GM06990 (cell line): ENCODE measurements at places on chromosomes 6 and 20.

DNA sequence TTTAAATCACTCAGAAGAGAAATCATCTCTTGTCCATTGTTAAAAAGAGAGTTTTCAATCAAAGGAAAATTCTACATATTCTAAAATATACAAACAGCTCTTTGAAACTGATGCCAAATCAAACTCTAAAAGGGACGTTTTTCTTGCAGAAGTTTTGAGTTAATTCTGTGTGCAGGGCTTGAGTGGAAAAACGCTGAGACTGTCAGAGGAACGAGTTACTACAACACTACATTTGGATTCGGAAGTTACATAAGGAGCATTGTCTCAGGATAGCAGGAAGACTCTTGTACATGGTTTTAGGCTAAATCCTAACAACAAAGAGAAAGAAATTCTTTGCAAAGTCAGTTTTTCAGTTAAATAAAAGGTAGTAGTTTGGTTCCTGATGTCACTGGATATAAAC, 155.7 kb upstream of the SUPT3H start:
- DNase-seq = no peak

- no peak for DNase-seq
Measured at GRCh38 chr20:61904456-61904855, 161.2 kb downstream of the TAF4 start.

DNA sequence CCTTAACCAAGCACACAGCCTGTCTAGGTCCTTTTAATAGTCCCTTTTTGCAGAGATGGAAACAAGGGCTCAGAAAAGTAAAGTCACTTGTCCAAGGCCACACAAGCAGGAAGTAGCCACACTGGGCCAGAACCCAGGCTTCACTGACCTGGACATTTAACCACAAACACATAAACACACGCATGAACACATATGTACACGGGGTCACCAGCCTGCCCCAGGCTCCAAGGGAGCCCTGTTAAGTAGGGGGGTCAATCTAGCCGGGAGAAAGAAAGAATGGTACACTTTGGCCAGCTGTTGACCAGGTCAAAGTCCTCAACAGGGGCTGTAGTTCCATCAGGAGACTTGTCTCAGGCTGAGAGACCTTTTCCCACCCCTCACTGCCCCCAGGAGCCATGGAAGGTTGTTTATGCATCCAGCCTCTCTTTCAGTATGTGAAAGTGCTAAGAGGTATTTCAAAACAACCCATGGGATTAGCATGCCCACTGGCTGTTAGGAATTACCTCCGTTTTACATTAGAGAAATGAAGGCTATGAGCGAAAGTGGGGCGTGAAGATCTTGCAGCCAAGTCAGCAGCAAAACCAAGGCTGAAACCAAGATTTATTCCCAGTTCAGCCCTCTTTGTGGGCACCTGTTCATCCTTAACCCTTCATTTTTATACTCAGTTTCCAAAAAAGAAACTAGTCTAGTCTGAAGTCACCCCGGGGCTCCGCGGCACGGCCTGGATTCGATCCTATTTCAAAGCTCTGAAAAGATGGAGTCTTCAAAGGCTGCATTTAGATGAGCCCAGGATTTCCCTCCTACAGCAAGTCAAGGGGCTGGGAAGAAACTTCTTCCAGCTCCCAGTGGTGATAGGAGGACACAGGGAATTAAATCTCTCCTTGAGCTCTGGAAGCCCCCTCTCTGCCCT, 9.8 kb downstream of the SDC4 start:
- DNase-seq = no peak

GRCh38 chr20:55805138-55805537, 200.2 kb downstream of the CBLN4 start:
- no peak for DNase-seq

GRCh38 chr6:159982731-159983506, 14.0 kb downstream of the IGF2R start:
- no peak for DNase-seq

DNA sequence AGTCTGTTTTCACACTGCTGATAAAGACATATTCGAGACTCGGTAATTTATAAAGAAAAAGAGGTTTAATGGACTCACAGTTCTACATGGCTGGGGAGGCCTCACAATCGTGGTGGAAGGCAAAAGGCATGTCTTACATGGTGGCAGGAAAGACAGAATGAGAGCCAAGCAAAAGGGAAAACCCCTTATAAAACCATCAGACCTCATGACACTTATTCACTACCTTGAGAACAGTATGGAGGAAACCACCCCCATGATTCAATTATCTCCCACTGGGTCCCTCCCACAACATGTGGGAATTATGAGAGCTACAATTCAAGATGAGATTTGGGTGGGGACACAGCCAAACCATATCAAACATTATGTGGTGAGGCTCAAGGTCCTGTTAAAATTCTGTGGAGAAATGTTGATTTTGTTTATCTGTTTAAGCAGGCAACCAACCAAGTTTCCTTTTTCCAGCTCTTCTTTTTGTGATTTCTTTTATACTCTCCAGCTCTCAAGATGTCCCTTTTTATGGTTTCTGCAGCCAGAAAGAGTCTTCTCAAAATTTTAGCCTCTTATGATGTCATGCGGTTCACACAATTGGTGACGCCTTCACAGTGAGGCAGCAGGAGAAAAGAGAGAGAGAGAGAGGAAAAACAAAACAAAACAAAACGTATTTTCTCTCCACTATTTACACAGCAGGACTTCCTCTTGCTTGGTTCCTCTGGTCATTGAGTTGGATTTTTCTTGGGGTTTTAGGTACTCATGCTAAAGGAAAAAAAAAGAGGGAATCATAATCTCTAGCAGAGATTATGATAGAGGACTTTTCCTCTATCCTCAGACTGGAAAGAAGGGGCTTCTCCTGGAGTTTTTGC, 18.0 kb downstream of the AIG1 start:
- DNase-seq = no peak

GRCh38 chr6:43807228-43808061, 37.4 kb downstream of the VEGFA start:
- no peak for DNase-seq

GRCh38 chr20:31822421-31823330, 3.5 kb downstream of the MYLK2 start:
- peak; percentile 51 for DNase-seq
